GM13976 (cell line): ENCODE measurements at places on chromosomes 12 and 14.

DNA sequence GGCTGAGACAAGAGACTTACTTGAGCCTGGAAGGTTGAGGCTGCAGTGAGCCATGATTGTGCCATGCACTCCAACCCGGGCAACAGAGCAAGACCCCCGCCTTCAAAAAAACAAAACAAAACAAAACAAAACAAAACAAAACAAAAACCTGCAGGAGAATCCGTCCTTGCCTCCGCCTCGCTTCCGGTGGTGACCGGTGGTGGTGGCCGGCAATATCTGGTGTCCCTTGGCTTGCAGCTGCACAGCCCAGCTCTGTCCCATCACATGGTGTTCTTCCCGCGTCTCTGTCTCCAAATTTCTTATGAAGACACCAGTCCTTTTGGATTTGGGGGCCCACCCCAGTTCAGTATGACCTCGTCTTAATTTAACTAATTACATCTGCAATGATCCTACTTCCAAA lies 10.0 kb downstream of the SMIM41 start:
- no peak for DNase-seq

DNA sequence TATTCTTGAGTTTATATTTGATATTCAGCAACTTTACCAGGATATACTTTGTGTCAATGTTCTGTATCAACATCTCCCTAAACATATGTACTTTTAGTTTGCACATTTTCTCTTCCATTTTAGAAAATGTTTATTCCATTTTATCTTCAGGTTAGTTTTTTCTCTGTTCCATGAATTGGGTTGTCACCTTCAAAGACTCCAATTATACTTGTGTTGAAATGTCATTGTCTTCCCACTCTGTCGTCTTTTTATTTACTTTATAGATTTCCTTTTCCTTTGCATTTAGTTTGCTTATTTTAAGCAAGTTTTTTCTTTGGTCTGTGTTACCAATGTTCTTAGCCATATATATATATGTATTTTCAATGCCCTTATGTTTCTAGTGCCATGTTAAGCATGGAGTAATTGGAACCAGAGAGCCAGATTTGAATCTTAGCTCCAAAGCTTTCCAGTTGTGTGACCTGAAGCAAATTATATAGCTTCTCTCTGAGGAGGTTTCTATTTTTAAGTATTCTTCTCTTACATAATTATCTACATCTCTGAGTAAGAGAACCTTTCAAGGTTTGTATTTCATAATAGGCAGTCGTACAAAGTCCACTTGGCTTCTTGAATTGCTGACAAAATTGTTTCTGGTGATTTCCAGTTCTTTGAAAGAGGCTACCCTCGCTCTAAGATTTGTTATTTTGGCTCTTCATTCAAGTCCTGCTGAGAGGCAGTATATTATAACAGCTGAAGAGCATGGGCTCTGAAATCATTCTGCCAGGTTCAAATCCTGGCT lies 85.8 kb upstream of the DYRK2 start:
- DNase-seq = no peak

DNA sequence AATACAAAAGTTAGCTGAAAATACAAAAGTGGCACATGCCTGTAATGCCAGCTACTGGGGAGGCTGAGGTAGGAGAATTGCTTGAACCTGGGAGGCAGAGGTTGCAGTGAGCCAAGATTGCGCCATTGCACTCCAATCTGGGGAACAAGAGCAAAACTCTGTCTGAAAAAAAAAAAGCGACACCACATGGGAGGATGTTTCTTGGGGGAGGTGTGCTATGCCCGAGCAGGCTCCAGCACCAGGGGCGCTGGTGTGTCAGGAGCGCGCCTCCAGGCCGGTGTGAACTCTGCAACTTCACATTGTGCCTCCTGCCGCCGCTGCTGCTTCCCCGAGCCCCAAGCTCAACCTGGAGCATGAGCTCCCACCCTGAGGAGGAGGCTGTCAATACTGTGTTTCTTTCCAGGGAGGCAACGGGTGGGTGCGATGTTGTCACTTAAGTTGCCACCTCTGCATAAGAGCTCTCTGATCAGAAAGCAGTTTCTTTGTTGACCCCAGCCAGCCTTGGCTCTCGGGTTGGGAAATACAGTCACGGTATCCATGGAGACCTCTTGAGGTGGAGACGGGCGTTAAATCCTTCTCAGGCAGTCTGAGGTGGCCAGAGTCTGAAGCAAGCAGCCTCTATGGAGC lies 18.9 kb downstream of the DEGS2 start:
- DNase-seq = no peak

GRCh38 chr12:47557386-47557785 lies 148.4 kb downstream of the RPAP3 start:
- no peak for DNase-seq

DNA sequence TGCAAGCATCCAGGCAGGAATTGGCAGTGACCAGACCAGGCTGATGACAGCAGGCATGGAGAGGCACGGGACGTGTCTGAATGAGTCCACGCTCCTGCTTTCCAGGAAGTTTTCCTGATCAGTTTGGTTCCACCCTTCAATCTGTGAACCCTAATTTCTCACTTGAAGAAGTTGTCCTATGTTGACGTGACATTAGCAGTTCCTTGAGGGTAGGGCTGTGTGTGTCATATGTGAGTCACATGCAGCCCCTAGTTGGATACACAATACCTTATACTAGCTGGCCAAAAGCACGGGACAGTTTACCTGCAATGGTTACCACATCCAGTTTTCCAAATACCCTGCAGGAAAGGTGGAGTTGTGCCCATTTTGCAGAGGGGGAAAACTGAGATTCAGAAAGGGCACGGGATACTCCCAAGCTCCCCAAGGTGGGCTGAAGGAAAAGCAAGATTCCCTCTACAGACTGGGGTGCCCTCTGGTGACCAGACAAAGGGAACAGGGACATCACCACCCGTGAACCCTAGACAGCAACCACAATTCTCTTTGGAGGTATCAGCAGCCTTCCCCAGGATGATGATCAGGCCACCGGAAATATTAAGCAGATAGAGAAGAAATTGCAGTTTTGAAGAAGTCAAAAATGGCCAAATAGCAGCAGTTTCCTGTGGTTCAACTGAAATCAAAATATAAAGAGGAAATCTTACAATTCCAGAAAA lies 194.5 kb downstream of the PHETA1 start:
- peak; percentile 61 for DNase-seq

DNA sequence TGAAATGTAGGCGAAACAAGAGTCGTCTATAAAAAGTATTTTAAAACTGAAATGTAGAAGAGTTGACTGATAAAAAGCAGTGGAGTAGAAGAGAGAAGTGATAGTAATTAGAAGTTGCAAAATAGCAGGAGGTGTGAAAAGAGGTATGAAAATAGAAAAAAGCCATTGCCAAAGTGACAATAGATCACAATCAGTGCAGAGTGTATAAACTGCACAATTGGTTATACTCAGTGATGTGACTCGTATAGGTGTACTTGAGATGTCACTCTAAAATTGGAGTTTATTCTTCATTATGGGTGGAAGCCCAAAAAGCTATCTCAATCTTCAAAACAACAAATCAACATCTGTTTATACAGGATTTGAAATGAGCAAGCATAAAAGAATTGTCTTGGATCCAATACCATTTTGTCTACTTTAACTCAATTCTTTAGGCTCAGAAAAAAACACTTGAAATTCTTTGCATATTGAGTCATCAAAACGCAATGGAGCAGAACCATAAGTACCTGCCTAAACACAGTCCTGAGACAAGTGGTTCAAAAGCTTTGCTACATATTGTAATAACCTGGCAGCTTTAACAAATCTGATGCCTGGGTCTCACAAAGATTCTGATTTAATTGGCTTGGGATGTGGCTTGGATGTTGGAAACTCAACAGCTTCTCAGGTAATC lies 8.8 kb downstream of the IKBIP start:
- DNase-seq = peak; percentile 52

- DNase-seq = no peak
Measured at GRCh38 chr14:102359341-102359740, 3.3 kb downstream of the CINP start.

DNA sequence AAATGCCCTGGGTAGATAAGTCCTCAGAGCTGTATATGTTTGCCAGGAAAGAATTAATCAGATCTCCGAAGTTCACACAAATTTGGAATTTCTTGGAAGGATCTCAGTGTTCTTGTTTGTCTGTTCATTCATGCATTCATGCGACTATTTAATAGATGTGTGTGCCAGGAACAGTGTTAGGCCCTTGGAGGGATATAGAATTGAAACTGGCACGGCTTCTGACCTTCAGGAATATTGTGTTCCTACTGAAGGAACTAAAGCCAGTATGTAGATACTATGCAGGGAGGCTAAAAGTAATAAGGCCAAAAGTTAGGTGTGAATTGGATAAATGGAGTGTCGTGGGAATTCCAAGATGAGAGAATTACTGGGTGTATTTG lies 166.0 kb upstream of the NOS1 start:
- DNase-seq = no peak

DNA sequence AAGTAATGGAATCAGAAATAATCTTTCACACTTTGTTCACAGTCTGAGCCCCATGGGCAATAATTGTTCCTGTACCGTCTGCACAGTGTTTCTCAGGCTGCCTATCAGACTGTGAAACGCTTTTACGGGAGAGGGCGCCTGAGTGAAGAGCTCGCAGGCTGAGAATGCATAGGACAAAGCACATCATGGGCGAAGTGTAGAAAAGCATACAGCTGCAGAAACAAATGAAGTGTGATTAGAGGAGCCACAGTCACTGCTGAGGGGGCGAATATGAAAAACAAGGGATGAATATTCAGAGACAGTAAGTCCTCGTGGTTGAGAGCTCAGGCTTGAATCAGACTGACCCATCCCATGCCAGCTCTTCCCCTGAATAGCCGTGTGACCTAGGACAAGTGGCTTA lies 438.4 kb upstream of the DCN start:
- no peak for DNase-seq

- DNase-seq = no peak
Measured at GRCh38 chr14:68036202-68036601, 216.6 kb downstream of the RAD51B start.

DNA sequence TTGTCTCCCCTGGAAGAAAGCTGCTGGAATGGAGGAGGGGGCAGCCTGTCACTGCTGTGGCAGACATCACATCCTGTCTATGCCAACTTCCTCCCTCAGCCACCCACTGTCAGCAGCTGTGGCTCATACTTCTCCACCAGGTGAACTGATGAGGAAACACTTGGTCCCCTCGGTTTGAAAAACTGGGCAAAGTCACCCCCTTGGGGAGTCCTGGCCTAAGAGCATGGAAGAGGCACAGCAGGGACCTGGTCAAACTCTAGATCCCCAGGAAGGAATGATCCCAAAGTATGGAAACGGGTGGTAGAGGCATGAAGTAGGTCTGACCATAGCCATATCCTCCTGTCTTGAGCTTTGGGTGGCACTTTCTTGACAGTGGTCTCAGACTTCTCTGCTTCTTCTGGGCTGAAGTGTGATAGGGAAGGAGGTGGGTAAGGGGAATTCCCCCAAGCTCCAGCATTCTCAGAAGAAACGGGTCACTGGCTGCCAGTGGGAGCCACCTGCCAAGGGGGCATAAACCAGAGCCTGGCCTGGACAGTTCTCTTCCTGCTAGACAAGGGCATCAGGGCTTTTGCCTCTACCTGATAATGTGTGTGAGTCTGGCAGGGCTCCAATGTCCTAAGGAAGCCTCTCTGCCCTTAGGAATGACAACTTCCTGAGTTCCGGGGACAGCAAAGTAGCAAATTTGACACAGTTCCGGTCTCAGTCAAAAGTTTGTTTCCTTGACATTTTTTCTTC lies 36.0 kb downstream of the FMNL3 start:
- no peak for DNase-seq

GRCh38 chr12:65923228-65923627 lies 98.9 kb downstream of the HMGA2 start:
- peak; percentile 43 for DNase-seq

DNA sequence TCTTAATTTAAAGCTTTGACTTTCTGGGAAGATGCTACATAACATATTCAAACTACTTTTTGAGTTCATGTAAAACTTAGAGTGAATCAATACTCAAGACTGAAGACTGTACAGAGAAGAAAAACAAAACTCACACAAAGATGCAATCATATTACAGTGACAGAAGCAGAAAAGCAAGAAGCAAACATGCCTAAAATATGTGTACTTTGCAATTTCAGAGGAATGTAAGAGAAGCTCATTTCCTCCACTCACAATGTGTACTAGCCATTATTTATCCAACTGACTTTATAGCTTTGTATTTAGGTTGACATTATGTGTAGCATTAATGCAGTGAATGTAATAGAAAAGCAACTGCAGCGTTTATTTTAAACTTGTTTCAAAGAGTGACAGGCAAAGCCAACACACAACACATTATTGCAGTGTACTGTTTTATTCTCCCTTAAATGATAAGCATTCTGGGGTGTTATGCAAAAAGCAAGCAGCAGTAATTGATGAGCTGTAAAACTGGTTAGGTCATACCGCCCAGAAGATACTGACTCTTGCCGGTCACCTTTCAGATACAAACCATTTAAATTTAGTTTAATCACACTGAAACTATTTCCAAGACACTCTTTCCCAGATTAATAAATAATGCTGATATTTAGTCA lies 88.2 kb upstream of the PAWR start:
- DNase-seq = no peak

DNA sequence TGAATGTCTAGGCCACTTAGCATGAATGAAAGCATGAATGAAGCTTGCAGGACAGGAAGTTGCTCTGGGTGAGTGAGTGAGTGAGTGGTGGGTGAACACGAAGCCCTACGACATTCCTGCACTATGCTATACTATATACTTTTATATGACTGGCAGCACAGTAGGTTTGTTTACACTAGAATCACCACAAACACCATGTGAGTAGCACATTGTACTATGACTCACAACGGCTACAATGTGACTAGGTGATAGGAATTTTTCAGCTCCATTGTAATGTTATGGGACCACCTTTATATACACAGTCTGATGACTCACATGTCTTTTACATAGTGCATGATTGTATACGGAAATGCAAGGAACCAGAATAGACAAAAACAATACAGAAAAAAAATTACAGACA lies 1480.2 kb downstream of the AACS start:
- DNase-seq = no peak

DNA sequence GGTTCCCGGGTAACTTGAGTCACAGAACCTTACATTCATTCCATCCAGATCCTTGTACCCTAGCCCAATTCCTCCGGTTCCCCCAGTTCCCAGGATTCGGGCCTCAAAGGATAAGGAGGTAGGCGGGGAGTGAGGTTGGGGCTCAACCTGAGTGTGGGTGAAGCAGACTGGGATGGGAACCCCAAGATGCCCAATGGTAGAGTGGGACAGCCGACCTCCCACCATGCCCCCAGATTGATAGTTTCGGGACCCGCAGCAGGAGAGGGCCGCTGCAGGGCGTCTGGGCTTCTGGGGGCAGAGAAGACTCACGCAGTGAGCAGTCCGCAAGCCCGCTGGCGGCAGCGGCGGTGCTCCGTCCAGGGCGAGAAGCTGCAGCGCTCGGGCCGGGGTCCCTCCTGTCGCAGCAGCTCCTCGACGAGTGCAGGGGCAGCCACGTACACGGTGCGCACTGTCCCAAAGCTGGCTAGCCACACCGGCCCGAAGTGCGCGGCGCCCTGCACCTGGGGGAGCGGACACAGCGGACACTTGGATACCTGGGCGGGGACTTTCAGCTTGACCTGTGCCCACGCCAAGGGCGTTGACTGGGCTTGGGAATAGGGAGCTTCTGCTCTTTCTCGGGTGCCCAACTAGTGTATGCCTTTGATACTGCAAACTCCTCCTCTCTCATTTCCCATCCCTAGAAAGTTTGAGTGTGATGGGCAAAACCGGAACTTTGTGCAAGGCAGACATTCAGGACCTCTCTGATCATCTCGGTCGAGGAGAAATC lies 997 bp downstream of the CYP27B1 start:
- DNase-seq = no peak
